ENCODE measurements at places on chromosomes 3 and 15.

DNA sequence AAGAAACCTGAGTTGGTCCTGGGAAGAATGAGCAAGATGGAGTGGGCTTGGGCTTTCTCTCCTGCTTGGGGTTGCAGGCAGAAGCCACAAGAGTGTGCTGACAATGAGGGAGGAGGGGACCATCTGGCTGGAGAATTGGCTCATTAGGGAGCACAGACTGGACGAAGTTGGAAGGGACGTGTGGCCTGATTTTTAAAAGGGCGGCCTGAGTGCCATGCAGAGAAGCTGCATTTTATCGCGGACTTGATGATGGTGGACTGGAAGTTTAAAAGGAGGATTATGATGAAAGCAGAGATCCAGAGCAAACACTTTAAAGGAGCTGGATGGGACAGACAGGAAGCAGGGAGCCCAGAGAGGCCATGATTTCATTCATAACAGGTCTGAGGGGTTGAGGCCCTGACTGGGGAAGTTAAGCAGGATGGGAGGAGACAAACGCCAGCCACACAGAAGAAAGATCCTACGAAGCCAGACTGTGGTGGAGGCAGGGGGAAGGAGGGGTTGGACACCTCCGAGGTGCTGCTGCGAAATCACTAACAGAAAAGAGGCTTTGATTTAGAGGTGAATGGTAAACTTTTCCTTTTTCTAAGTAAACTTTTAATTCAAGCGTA is 23.6 kb downstream of the TLNRD1 start:
- no peak for DNase-seq

DNA sequence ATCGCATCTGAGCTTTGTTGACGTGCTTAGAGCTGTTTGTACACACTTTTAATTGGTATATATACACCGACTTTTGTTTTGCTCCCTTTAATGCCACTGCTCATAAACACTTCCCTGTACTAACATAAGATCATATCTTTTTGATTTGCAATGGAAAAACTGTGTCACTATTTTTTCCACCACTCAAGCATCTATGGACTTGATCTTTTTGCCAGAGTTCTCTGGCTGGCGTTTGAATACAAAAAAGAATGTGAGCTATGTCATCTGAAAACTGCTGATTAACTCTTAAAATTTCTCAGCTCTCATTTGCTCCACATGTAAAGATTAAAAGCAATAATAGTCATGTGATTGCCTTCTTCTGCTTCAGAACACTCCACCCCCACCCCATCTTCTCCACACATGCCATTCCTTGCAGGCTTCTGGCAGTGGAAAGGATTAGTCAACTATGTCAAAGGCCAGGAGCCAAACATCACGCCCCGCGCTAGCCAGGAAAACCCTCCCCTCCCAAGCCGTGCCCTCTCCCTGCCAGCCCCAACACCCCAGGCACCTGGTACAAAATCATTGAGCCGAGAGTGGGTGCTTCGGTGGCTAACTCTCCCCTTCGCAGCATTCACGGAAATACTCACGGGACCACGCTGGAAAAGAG is 123.4 kb upstream of the MEF2A start:
- DNase-seq: no peak

- DNase-seq: no peak
Observed at GRCh38 chr15:65937054-65937453, 67.8 kb downstream of the RAB11A start.

DNA sequence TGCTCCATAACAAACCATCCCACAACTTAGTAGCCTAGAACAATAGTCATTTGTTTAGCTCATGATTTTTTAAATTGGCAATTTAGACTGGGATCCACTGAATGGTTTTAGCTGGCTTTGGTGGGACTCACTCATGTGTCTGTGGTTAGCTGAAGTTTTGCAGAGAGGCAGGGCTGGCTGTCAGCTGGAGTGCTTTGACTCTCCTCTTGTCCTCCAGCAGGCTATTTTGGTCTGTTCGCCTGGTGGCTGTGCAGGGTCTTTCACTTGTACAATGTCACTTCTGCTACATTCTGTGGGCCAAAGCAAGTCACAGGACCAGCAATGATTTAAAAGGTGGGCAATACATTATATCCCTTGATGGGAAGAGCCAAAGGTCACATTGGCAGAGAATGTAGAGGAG is 1146.5 kb downstream of the ROBO2 start:
- no peak for DNase-seq

GRCh38 chr15:43107751-43108150 is 1.9 kb upstream of the UBR1 start:
- DNase-seq: no peak

DNA sequence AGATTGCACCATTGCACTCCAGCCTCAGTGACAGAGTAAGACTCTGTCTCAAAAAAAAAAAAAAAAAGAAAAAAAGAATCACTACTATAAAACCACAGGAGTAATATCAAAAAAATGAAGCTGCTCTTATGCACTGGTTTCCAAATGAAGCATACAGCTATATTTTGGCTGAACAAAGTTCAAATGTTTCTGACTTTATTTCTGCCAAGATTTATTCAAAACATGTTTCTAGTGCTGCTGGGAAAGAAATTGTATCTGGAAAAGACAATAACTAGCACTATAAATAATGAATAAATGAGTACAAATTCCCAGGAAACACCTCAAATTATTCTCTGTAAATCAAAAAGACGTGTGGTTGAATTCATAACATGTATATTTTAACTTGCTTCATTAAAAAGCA is 102.5 kb upstream of the MME start:
- no peak for DNase-seq

DNA sequence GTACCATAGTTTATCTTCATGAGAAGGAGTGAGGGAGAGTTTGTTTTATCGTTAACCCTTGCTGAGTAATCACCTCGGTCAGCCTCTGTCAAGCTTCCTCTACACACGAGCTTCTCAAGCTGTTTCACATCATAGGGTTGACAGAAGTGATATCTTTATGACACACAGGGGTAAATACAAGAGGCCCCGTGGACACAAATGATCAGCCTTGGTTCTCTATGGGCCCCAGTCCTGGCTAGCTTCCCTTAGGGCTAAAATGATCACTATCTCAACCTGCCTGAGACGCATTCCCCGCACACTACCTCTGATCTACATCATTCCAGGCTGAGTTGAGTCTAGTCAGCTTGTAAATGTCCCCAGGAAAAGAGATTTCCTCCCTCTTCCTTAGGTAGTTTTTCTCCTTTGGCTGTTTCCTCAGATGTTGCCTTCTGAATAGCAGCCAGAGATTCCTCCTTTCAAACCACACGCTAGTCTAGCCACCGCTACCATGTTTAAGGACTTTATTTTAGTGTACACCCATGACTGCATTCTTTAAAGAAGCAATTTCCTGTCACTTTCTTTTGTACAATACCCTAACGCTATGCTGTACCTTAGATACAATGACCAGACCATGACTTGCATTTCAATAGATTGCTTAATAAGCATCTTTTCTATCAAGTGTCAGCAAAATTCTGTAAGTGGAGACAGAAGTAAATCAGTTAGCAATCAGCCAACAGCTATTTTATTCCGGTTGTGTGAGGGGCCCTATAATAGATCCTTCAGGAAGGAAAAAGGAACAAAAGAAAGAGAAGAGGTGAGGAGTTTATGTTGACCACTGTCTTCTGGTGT is 35.1 kb upstream of the PPARG start:
- DNase-seq: no peak

DNA sequence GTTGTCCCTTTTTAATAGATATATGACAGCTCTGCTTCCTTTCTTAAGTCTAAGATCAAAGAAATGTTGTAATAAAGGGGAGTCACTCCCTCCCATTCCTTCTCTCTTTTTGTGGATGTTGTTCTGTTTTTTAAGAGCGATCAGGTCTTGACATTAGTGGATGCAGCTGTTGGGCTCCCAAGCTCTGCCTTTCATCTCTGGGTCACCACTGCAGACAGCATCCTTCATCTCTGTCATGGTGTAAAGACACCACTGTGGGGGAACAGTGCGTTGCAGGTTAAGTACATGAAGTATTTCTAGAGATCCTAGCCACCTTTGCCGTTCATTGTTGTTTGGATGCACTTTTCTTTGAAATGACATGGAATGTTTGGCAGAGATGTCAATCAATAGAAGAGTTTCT is 17.7 kb downstream of the FNDC3B start:
- no peak for DNase-seq

GRCh38 chr3:71926262-71926600 is 141.3 kb upstream of the PROK2 start:
- DNase-seq: no peak

- no peak for DNase-seq
Observed at GRCh38 chr3:31043184-31043819, 148.8 kb upstream of the GADL1 start.

DNA sequence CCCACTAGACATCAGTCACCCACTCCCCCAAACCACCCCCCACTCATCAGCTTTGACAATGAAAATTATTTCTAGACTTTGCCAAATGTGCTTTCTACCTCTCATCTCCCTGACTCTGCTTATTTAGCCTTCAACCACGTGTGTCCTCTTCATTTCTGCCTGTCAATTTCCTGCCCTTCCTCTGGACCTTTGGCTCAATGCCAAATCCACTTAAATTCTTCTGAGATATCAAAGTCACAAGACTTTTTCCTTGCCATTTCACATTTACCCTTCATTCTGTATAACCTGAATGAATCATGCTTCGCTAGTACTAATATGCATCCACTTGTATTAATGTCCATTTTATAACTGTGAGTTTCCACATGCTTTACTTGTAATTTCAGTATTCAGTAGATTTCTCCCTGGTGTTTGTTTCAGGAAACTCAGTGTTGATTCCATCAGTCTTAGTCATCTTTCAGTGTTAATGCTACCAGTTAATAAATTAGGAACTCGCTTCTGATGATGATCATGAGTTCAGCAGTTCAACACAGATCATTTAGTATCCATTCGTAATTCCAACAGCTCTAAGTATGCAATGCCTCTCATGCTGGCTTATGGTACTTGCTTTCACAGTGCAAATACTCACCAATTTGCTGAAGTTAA is 128.2 kb upstream of the OSTN start:
- DNase-seq: no peak

DNA sequence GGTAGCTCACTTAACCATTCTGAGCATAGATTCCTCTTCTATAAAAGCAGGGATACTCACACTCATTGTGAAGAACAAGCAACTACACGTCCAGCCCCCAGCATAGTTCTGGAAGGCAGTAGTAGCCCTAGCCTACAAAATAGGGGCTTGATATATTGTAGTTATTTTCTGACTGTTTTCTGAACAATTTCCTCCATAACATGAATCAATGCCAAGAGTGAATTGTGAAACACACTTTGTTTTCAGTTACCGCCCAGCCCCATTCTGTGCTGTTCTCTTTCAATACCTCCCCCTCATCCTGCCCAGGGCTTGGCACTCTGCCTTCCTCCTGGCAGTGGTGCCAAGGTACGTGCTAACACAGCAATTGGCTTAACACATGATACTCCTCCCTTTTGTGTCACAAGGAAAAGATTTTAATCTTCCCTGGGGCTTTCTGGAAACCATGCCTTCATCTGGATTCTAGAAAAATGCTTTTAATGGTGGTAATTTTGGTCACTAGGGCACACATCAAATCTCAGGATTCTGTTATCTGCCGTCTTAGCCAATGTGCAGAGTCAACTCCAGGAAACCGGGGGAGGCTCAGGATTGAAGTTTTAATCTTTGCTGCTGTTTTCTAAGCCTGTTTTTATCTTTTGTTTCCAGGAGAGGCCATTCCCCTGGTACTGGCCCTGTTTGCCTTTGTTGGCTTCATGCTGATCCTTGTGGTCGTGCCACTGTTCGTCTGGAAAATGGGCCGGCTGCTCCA is 37.2 kb downstream of the IL20RB start:
- DNase-seq: no peak

DNA sequence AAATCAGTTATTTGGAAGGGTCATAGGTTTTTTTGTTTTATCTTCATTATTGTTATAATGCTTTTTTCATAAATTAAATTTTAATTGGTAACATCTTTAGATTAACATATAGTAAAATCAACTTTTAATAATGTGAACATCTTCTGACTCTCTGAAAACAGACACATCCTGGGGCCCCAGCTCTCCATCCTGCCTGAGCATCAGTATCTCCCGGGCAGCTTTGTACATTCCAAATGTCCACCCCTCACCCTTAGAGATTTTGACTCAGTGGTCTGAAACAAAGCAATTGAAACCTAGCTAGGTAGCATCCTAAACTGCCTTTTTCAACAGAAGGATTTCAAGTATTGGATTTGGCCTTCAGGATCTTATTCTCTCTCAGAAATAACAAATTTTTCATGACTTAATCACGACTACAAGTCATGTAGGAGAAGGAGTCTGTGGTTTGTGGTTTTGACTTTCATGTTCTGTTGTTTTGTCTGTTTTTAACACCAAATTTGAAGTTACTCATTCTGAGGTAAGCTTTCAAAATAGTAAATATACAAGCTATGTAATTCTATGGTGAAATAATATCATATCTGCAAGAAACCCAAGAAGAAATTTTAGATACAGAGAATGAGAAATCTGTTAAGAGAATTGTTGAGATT is 147.3 kb upstream of the UBE2E2 start:
- DNase-seq: no peak

DNA sequence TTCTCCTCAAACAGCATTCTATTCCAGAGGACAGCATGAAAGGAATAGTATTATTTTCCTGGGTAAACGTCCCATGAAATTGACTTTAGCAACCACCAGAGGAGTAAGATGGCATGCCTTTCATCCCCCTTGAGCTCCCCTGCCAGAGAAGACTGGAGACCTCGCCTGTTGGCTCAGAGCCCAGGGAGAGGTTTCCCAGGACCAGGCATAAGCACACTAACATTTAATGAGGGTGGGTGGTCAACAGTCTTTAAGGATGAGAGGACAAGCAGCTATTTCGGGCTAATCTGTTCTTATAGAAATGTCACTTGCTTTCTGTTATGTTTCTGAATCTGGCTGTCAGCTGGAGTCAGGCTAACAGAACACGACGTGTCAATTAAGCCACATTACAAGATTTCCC is 390.5 kb downstream of the GABRG3 start:
- no peak for DNase-seq

DNA sequence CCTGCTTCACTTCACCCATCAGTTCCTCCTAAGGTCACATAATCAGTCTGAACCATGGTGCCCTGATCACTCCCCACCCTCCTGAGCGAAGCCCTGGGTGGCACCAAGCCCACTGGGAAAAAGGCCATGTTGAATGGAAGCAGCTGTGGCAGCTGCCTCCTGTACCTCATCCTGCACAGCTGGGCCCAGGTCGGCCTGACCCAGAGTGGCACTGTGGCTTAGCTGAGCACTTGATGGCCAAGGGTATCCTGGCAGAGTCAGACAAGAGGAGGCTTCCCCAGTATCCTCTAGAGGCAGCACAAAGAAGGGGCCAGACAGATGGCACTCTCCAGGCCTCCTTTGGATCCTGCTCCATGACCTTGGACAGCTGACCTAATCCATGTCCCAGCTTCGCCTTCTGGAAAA is 68.4 kb downstream of the TLE3 start:
- no peak for DNase-seq

DNA sequence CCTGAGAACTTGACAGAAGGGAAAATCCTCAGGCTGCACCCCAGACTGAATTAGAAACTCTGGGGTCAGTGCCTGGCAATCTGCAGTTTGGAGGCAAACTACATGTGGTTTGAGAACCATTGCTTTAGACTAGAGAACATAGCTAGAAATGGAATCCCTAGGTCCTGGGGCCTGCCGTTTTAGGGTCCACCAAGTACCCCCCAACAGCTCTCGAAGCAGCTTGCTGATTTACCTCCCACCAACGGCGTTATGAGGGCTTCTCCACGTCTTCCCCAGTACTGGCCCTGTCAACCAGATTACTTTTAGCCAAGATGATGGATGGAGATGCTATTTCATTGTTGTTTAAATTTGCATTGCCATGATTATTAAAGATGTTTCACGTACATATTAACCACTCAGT is 272.5 kb downstream of the XXYLT1 start:
- DNase-seq: no peak

- DNase-seq: no peak
Observed at GRCh38 chr15:32131803-32132202, 101.5 kb downstream of the CHRNA7 start.

GRCh38 chr3:28348265-28348628 is 274 bp upstream of the ZCWPW2 start:
- DNase-seq: no peak
